Cardiac fibroblast (primary cell): ENCODE measurements at places on chromosomes 1 and 21.

DNA sequence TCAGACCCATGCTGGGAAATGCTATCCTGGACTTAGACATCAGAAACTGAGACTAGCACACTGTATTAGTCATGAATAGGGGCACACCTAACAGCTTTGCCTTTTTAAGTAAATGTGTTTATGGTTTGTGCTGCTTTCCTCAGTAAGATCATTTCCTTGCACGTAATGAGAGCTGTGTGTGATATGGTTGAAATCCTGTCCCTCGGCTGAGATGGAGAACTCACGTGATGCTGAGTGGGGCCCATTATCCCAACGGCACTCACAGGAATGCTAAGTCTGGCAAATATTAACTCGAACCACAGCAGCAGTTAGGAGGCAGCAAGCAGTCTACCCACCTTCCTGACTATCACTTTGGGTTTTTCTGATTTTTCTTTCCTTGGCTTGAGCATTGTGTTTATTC lies 38.2 kb downstream of the BCL9 start:
- DNase-seq: peak; percentile 48

GRCh38 chr1:206102292-206102936 lies 14.8 kb downstream of the AVPR1B start:
- DNase-seq: peak; percentile 12

GRCh38 chr1:208135354-208135753 lies 108.8 kb downstream of the PLXNA2 start:
- peak; percentile 56 for DNase-seq

GRCh38 chr1:81505831-81506230 lies 294.9 kb upstream of the ADGRL2 start:
- no peak for DNase-seq

DNA sequence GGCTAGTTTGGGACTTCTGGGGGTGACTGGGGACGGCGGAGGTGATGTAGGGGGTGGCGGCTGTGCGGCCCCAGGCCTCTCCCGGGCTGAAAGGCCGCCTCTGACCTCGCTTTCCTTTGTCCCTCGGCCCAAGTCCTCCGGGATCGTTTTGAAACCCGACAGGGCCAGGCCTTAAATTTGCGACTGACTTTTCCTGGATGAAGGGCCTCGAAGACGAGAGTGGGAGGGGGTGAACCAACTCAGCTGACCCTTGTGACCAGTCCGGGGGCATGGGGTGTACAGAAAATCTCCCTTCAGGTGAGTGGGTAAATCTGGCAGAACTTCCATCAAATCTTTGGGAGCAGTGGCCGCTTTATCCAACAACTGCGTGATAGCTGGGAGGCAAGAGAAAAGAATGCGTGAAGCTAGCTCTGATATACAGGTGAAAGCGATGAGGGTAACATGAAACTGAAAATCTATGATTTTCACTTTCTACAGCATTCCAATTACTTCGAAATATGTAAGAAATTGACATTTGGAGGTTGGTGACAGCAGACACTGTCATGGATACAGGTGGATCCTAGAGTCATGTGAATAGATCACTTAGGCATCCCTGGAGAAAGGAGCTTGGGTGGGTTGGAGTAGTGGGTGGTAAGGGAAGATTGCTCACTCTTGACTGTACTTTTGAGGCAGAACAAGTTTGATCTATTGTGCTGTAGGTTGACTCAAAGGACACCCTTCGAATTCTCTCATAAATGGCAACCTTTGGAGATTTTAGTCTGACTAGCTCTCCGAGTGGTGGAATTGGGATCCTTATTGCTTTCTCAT lies 885 bp downstream of the AHCYL1 start:
- DNase-seq: no peak

- no peak for DNase-seq
These were observed 11.5 kb downstream of the MORN1 start for GRCh38 chr1:2379733-2380404.

GRCh38 chr1:11521582-11522399 lies 42.8 kb downstream of the DISP3 start:
- DNase-seq: no peak

DNA sequence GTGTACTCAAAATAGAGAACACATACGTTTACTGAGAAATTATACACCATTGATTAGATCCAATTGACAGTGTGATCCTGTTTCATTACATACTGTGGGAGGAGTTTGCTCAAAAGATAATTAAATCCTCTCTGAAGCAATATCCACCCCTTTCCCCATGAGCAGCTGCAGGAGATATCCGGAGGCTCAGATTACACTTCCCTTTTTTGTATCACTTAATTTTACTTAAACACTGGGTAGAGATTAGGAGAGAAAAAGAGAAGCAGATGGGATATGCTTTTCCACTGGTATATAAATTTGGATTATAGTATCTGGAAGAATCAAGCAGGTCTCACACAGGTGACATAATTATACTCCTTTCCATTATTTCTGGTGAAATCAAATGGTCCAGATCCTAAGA lies 333.3 kb upstream of the ZRANB2 start:
- DNase-seq: peak; percentile 2

GRCh38 chr1:99777752-99778151 lies 11.3 kb upstream of the FRRS1 start:
- no peak for DNase-seq

- DNase-seq: no peak
These were observed 2.5 kb upstream of the BMP8A start for GRCh38 chr1:39488793-39489566.

- peak; percentile 93 for DNase-seq
These were observed 40.5 kb upstream of the RALGPS2 start for GRCh38 chr1:178684542-178685000.

GRCh38 chr1:95701450-95702173 lies 467.6 kb downstream of the RWDD3 start:
- no peak for DNase-seq

GRCh38 chr1:11337580-11338073 lies 64.6 kb downstream of the UBIAD1 start:
- peak; percentile 38 for DNase-seq

- no peak for DNase-seq
These were observed 19.4 kb downstream of the DFFB start for GRCh38 chr1:3876716-3877115.

DNA sequence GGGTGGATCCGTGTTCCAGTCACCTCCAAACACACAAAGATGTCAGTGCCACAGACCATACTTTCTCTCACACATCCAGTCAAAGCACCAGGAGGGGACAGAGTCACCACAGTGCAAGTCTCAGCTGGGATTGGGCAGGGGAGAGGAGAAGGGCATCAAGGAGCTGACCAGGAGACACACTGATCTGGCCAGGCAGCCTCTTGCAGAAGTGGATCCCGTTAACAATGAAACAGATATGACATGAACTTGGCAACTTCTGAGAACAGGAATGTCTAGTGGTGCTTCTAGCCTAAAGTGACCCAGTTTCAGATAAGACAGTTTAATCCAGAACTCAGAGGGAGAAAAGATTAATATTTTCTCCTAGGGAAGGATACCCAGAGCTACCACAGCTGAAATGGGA lies 71.0 kb downstream of the HIVEP3 start:
- no peak for DNase-seq

- DNase-seq: no peak
These were observed 24.8 kb downstream of the ADGRB2 start for GRCh38 chr1:31739346-31739745.

DNA sequence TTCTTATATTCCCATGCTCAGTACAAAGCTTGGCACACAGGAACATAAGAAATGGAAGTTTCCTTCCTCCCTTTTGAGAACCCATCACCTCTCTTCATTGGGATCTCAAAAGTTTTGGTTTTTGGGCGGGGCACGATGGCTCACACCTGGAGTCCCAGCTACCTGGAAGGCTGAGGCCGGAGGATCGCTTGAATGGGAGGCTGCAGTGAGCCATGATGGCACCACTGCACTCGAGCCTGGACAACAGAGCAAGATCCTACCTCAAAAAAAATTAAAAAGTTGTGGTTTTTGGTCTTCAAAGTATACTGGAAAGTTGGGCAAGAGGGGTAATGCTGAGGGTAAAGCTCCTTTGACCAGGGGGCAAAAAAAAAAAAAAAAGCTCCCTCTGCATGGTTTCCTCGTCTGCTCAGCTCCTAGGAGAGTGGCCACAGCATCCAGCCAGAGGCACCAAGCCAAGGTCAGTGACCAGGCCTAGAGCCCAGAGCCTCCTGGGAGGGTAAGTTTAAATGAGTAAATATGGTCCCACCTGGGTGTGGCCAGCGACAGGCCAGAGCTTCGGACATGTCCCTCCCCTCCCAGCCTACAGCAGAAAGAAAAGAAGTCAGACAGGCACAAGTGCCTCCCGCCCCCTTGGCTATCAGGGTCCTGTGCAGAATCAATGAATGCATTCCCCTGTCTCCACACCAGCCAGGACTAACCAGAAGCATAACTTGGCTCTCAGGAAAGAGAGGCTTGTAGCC lies 5.0 kb downstream of the MEF2D start:
- no peak for DNase-seq

- DNase-seq: peak; percentile 92
These were observed 43.2 kb downstream of the SLC44A3 start for GRCh38 chr1:94863297-94863911.

- no peak for DNase-seq
These were observed 34.0 kb upstream of the BCAR3 start for GRCh38 chr1:93715529-93716126.

DNA sequence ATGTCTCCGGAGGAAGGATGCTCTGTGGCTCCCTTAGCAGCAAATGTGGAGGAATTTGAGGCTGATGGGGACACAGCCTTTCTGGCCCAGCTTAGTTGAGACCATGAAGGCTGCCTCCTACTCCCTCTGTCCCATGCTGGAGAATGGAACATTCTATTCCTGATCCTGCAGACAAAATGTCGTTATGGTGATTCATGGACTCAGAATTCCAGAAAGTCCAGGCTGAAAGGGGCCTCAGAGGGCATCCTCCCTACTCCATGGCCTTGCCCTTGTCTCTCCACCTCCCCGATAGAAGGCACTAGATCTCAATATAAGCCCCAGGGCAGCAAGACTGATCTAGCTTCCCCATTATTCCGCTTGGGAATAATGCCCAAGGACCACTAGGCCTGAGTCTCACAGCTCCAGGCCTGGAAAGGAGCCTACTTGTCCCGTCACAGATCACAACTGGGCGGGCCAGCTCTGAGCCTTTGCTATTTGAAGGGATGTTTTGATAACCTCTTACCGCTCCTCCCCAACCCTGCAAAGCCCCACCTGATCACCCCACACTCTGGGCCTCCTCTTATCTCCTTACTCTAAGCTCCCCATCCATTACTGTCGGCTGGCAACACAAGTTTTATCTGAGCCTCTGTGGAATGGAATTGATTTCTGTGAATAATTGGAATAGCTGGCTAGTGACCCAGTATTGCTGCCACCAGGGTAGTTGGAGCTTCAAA lies 52.8 kb upstream of the TRABD2B start:
- no peak for DNase-seq

GRCh38 chr1:1157914-1158710 lies 15.6 kb upstream of the TTLL10 start:
- DNase-seq: peak; percentile 26

DNA sequence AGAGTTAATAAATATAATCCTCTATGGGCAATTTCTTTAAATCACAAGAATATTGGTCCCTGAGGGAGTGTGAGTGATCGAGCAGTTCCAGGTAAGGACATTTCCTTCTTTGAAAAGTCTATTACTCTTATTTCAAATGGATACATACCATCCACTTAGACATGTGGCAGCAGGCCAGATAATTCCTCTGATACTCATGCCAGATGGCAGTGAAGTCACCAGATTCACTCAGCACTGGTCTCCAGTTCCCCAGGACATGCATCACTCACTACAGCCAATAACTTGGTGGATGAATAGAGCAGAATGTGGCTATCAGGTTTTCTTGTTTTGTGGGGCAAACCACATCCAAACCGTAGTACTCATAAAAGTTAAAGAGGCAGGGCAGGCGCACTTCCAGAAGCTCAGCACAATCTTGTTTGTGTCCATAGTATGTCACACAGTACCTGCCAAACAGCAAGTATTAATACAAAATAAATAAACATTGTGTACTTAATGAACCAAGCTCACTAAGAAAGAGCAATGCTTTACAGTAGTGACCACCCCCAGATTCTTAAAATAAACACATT lies 74.2 kb upstream of the CD53 start:
- DNase-seq: no peak

DNA sequence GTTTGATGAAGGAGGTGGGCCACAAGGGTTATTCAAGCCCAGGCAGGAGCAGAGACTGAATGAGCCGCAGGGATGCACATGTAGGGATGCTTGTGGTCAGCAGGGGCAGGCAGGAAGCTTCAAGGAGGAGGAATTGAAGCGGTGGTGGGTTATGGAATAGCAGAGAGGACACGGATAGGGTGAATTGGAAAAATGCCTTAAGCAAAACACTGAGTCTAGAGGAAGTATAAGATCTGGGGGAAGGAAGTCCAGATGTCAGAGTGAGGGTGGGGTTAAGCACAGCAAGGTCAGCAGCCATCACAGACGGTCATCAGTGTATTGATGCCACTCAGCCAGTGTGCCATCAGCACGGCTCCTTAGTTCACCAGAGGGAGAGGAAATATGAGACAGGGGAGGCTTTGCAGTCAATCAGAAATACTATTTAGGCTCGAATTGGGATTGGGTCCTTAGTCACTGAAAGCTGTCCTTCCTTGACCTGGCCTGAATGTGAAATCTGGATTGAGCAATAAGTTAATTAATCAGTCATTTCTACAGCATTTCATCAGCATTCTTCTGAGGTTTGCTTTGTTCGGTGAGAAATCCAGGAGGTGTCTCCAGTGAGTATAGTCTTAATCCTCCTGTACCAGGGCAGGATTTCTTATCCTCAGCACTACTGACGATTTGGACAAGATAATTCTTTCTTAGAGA lies 6.0 kb upstream of the LCE1F start:
- DNase-seq: no peak

DNA sequence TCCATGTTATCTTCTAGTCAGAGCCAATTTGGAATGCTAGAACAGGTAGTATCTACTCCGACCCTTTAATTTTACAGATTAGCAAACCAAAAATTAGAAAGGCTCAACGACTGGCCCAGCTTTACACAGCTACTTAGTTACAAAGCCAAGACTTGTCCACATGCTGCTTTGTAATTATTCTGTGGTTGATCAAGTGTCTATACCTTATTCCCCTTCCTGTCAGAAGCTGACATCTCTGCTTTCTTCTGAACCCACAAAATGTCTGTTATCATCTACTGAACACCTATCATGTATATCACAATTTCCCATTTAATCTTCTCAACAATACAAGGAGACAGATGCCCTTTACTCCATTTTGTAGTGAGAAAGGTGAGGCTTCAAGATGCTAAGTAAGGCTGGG lies 15.6 kb downstream of the TGFBR3 start:
- no peak for DNase-seq

- DNase-seq: no peak
These were observed 234.9 kb upstream of the VAMP3 start for GRCh38 chr1:7535934-7536878.
